ENCODE measurements at places on chromosomes 4 and X.

GRCh38 chr4:184978211-184978610 lies 40.1 kb upstream of the HELT start:
- H3K4me3 ChIP-seq, result no peak overlapping the region
- H3K36me3 ChIP-seq, result no peaks in the 10 kb centered on the region
- H3K27ac ChIP-seq, result no peak overlapping the region
- peaks cover 15% of the 10 kb centered on the region for H3K27me3 ChIP-seq
- H3K4me1 ChIP-seq, result no peaks in the 10 kb centered on the region

DNA sequence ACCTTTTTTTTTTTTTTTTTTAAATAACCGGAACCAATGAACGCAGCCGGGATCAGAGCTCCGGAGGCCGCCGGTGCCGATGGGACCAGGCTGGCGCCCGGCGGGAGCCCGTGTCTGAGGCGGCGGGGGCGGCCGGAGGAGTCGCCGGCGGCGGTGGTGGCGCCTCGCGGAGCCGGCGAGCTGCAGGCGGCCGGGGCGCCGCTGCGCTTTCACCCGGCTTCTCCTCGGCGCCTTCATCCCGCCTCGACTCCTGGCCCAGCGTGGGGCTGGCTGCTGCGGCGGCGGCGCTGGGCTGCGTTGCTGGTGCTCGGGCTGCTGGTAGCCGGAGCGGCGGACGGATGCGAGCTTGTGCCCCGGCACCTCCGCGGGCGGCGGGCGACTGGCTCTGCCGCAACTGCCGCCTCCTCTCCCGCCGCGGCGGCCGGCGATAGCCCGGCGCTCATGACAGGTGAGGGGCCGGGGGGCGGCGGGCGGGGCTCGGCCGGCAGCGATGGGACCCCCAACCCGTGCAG lies 337 bp downstream of the STIM2 start:
- no peaks in the 10 kb centered on the region for H3K27me3 ChIP-seq
- H3K4me1 ChIP-seq, result peaks cover 64% of the 10 kb centered on the region
- H3K36me3 ChIP-seq, result peaks cover 21% of the 10 kb centered on the region
- DNase-seq, result peak; percentile 77

GRCh38 chr4:19241895-19242294 lies 1009.8 kb upstream of the SLIT2 start:
- H3K4me1 ChIP-seq, result no peaks in the 10 kb centered on the region
- H3K27ac ChIP-seq, result no peak overlapping the region
- H3K4me3 ChIP-seq, result no peak overlapping the region
- no peak for DNase-seq
- H3K36me3 ChIP-seq, result no peaks in the 10 kb centered on the region
- no peaks in the 10 kb centered on the region for H3K27me3 ChIP-seq

DNA sequence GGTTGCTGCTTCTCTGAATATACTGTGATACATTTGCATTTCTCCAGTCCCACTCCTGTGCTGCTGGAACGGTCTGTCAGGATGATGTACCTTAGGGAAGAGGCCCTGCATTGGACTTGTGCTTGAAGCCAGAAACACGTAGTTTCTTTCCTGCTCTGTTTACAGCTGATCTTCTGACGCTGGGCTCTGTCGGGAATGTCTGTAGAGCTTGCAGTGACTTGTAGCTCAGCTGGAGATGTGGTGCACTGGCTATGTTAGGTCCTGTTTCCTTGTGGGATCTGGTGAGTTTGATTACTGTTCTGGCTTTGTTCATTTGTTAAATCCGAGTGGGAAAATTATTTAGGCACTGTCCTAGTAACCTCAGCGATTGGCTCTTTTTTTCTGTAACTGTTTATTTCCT lies 137.2 kb upstream of the WDR1 start:
- H3K36me3 ChIP-seq, result no peaks in the 10 kb centered on the region
- no peaks in the 10 kb centered on the region for H3K4me1 ChIP-seq
- no peak for DNase-seq

DNA sequence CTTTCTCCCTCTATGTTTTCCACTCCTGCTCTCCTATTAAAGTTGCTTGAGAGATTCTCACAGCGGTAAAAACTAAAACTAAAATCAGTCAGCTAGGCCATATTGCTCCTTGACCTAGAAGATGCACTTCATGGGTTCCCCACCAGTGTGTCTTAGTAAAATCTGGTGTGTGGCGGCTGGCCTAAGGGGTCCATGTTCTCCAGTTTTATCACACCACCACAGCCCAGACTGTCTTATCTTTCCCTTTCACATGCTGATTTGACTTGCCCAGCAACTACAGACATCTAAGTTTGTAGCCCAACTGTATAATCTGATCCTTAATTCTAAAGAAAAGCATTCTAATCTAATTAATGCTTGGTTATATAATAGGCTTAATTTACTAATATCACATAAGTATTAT lies 68.0 kb downstream of the ATP8A1 start:
- peaks cover 45% of the 10 kb centered on the region for H3K36me3 ChIP-seq
- H3K27me3 ChIP-seq, result no peaks in the 10 kb centered on the region
- no peak overlapping the region for H3K4me3 ChIP-seq
- H3K27ac ChIP-seq, result no peak overlapping the region
- no peak for DNase-seq

DNA sequence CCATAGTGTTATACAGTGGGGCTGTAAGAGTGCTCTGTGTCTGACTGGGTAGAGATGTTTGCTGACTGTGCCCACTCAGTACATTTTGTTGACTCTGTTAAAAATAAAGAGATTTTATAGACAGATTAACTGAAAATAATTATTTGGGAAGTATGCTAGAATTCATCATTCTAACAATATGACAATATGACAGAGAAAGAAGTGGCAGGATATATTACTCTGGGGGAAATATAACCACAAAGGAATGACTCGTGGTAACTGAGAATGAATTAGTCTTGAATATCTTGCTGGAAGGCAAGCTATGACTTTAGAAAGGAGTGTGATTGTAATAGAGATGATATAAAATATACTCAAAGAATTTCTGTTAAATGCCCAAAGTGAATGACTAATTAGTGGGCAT lies 46.8 kb downstream of the TMEM165 start:
- H3K27me3 ChIP-seq, result no peaks in the 10 kb centered on the region
- no peak overlapping the region for H3K27ac ChIP-seq
- no peak overlapping the region for H3K4me3 ChIP-seq
- peaks cover 9% of the 10 kb centered on the region for H3K4me1 ChIP-seq
- H3K36me3 ChIP-seq, result peaks cover 68% of the 10 kb centered on the region
- no peak for DNase-seq

GRCh38 chr4:85102606-85103005 lies 136.1 kb upstream of the WDFY3 start:
- H3K4me1 ChIP-seq, result no peaks in the 10 kb centered on the region
- no peaks in the 10 kb centered on the region for H3K27me3 ChIP-seq
- no peak overlapping the region for H3K27ac ChIP-seq
- no peak for DNase-seq
- no peaks in the 10 kb centered on the region for H3K36me3 ChIP-seq

DNA sequence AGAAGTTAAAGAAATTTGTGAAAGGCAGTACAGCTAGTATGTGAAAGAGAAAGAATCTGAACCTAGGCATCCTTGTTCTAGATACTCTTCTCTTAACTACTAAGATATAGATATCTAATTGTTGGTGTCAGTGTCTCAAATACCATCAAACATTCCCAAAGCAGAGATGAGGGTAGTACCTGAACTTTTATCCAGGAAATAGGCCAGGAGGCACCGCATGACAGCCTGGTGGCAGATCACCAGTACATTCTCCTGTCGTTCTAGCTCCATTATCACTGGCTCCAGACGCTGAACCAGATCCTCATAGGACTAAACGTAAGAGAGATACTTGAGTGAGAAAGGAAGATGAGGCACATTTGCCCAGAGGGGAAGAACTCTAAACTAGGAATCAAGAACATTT lies 16.8 kb downstream of the TRO start:
- H3K36me3 ChIP-seq, result no peaks in the 10 kb centered on the region
- peaks cover 49% of the 10 kb centered on the region for H3K27me3 ChIP-seq
- no peak for DNase-seq
- no peak overlapping the region for H3K27ac ChIP-seq
- H3K4me1 ChIP-seq, result no peaks in the 10 kb centered on the region

DNA sequence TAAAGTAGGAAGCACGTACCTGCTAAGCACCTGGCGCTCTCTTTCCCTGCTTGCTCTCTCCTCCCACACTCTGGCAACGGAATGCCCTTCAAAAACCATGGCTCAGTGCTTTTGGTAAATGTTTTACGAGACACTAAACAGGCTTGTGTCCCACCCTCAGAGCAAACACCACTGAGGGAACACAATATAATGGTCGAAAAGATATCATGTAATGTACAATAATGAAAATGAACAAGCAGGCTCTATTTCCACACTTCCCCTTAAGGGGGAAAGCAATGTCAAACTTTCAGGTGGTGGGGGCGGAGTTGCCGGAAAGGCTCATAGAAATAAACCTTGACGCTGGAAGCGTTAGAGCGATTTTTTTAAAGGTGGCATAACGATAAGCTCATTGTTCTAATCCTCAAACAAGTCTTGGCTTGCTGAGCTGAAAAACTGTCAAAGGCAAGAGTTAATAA lies 115.1 kb downstream of the RBM47 start:
- H3K4me1 ChIP-seq, result peaks cover 20% of the 10 kb centered on the region
- DNase-seq, result no peak
- no peak overlapping the region for H3K4me3 ChIP-seq
- H3K27me3 ChIP-seq, result no peaks in the 10 kb centered on the region
- H3K27ac ChIP-seq, result no peak overlapping the region

- H3K4me3 ChIP-seq, result no peak overlapping the region
- peaks cover 45% of the 10 kb centered on the region for H3K27me3 ChIP-seq
- no peak for DNase-seq
- H3K36me3 ChIP-seq, result no peaks in the 10 kb centered on the region
- H3K4me1 ChIP-seq, result peaks cover 65% of the 10 kb centered on the region
Observed at GRCh38 chrX:46713672-46714490, 45.0 kb downstream of the SLC9A7 start.

- no peak overlapping the region for H3K27ac ChIP-seq
- H3K27me3 ChIP-seq, result peaks cover 74% of the 10 kb centered on the region
- no peak overlapping the region for H3K4me3 ChIP-seq
- DNase-seq, result no peak
Observed at GRCh38 chrX:56928546-56928945, 66.8 kb downstream of the SPIN3 start.

GRCh38 chr4:23441530-23442069 lies 448.2 kb downstream of the PPARGC1A start:
- no peaks in the 10 kb centered on the region for H3K36me3 ChIP-seq
- H3K4me3 ChIP-seq, result no peak overlapping the region
- H3K4me1 ChIP-seq, result no peaks in the 10 kb centered on the region

GRCh38 chr4:184444953-184445309 lies 29.4 kb downstream of the IRF2 start:
- H3K4me1 ChIP-seq, result peaks cover 91% of the 10 kb centered on the region
- peak overlapping the region; percentile 80 for H3K27ac ChIP-seq
- peaks cover 34% of the 10 kb centered on the region for H3K36me3 ChIP-seq
- H3K27me3 ChIP-seq, result no peaks in the 10 kb centered on the region

- no peak for DNase-seq
- H3K4me3 ChIP-seq, result no peak overlapping the region
- H3K27me3 ChIP-seq, result peaks cover 58% of the 10 kb centered on the region
- H3K36me3 ChIP-seq, result no peaks in the 10 kb centered on the region
- no peak overlapping the region for H3K27ac ChIP-seq
- peaks cover 7% of the 10 kb centered on the region for H3K4me1 ChIP-seq
Observed at GRCh38 chrX:110409925-110410324, 51.3 kb downstream of the RTL9 start.

DNA sequence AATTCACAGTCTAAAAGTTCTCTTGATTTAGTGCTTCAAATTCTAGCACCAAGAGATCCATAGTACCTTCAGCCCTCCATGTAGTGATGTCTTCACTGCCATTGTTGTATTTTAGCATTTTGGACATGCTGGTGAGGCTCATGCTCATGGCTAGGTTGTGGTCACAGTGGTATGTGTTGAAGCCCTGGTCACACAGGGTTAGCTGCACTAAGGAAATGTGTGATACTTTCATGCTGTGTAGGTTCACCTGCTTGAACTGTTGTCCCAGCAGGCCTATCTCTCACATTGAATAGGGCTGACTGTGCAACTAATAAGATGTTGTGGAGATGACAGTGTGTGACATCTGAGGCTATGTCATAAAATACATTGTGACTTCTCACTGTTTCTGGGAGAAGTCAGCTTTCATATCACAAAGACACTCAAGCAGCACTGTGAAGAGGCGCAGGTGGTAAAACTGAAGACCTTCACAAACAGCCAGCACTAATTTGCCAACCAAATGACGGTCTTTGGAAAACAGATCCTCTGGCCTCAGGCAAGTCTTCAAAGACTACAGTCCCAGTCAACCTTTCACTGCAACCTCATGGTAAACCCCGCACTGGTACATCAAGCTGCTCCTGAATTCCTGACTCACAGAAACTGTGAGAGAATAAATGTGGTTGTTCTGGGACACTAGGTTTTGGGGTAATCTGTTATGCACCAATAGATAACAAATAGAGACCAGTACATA lies 17.4 kb upstream of the ADH4 start:
- no peak for DNase-seq
- no peak overlapping the region for H3K4me3 ChIP-seq
- no peaks in the 10 kb centered on the region for H3K4me1 ChIP-seq
- H3K27me3 ChIP-seq, result no peaks in the 10 kb centered on the region

- H3K4me1 ChIP-seq, result no peaks in the 10 kb centered on the region
- no peaks in the 10 kb centered on the region for H3K36me3 ChIP-seq
- DNase-seq, result no peak
- no peak overlapping the region for H3K27ac ChIP-seq
Observed at GRCh38 chrX:6383917-6384316, 151.0 kb downstream of the VCX3A start.

DNA sequence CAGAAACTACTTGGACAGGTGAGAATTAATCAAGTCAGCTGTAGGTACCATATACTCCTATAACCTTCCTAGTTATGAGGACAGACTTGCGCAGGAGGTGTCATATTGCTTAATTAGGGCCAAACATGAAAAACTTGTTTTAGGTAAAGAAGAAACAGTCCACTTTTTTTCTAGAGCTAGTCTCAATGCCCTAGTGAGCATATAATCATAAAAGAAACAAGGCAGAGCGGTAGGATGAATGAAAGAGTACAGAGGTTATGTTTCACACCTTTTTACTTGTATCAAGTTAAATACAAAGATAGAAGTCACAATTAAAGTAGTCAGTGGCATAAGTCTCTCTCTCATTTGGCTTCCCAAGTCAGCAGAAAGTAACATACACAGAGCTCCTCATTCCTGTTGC lies 88.9 kb downstream of the RPS6KA6 start:
- no peak overlapping the region for H3K4me3 ChIP-seq
- H3K4me1 ChIP-seq, result no peaks in the 10 kb centered on the region
- no peak for DNase-seq
- no peaks in the 10 kb centered on the region for H3K36me3 ChIP-seq
- H3K27ac ChIP-seq, result no peak overlapping the region

DNA sequence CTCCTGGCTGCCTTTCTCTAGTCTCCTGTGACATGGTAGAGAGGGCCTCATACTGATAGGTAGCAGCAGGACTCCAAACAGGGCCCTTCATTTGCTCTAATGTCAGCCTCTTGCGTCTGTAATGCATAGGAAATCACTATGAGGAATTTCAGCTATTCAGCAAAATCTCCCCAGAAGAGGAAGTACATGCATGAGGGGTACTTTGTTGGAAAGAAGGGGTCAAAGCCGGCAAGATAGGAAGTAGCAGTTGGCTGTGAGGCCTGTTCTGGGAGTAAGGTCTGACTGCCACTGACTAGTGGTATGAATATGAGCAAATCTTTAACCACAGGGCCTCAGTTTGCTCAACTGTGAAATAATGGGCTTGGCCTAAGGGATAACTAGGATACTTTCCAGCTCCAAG lies 283.2 kb downstream of the ARHGAP10 start:
- no peak overlapping the region for H3K4me3 ChIP-seq
- peaks cover 3% of the 10 kb centered on the region for H3K36me3 ChIP-seq
- no peak for DNase-seq

- H3K27ac ChIP-seq, result peak overlapping the region; percentile 66
- peak overlapping the region; percentile 61 for H3K4me3 ChIP-seq
- no peaks in the 10 kb centered on the region for H3K36me3 ChIP-seq
- peaks cover 8% of the 10 kb centered on the region for H3K4me1 ChIP-seq
- H3K27me3 ChIP-seq, result peaks cover 81% of the 10 kb centered on the region
- peak; percentile 40 for DNase-seq
Observed at GRCh38 chr4:168877511-168878491, 132.3 kb downstream of the CBR4 start.

Measured in activated T-cell treated with anti-CD3 and anti-CD28 coated beads, Interleukin-2, amount 50 U/mL, for 24 hours (primary cell).